Activated effector memory CD4-positive, alpha-beta T cell treated with Interleukin-2 at 50 U/mL for 16 hours (primary cell): ENCODE measurements at places on chromosomes 6 and 20.

DNA sequence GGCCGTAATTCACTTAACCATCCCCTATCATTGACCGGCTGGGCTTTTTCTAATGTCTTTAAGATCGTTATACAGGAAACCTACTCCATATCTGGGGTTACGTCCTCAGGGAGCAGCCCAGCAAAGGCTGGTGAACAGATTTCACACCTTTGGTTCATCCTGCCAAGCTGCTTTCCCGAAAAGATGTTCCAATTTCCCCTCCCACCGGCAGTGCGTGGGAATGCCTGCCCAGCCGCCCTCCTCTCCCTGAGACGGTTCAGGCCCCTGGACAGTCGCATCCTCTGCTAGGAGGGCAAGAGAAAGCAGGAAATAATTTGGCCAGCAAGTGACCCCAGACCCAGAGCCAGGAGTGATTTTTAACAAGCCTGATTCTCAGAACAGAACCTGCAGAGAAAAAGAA, 16.3 kb downstream of the SIRPA start:
- DNase-seq, result no peak

DNA sequence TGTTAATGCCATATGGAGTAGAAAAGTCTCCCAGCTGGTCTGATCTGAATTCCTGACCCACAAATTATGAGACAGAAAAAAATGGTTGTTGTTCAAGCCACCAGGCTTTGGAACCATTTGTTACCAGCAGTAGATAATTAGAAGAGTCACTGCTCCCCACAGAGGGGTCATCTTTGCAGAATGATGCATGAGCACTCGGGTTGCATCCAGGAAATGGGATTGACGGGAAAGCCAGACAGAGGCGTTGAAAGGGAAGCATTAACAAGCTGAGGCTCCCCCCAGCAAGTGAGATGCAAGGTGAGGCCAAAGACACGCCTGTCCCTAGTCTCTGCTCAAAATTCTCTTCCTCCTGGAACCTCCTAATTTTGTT, 182.5 kb downstream of the SYNDIG1 start:
- no peak for DNase-seq

GRCh38 chr20:44284032-44284431, 27.0 kb downstream of the FITM2 start:
- DNase-seq, result no peak

- no peak for DNase-seq
Measured at GRCh38 chr20:1861347-1861976, 33.7 kb upstream of the SIRPA start.

DNA sequence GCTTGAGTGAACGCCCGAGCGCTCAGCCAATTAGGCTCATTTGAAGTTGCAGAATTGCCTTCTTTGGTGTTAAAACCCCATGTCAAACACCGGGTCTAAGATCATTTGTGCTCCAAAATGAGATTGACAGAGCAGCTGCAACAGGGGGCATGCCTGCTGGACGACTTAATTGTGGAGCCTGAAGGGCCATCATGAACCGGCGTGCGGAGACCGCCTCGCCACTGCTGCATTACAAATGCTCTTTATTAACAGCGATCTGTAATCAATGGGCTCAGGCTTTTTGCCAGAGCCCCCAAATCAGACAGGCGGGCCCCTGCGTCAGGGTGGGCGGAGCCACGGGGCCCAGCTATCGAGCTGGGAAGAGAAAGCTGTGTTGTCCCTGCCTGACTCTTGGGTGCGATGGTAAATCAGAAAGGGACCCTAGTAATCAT, 183.2 kb downstream of the SIM1 start:
- DNase-seq, result no peak

- no peak for DNase-seq
Measured at GRCh38 chr6:7389162-7389450, 436 bp downstream of the CAGE1 start.

- no peak for DNase-seq
Measured at GRCh38 chr6:47134476-47135189, 92.5 kb upstream of the ADGRF1 start.

- DNase-seq, result peak; percentile 73
Measured at GRCh38 chr6:139124887-139125672, 9.8 kb upstream of the HECA start.

- no peak for DNase-seq
Measured at GRCh38 chr20:1392443-1392692, 486 bp downstream of the FKBP1A start.

DNA sequence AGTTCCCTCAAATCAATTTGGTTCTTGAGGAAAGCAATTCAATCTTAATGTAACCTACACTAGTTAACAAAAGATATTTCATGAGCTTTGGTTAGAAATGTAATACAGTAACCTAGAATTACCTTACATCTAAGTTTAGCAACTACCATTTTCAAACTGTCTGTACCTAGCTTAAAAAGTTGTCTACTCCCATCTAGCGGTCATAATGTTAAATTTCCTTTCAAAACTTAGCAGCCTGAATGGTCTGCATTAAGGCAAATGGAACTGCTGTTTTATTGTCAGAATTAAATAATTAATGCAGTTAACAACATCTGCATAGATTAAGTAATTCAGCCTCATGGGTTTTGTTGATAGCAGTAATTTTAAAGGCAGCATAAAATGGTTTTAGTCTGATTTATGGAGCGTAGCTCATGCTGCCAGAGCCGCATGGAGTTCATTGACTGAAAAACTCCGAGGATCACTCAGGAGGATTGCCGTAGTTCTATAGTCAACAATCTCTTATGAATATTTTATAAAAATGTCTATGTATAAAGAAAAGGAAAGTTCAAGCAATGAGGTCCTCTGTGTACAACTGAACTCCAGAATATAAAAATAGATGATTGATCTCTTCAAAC, 485.4 kb upstream of the MANEA start:
- no peak for DNase-seq

- DNase-seq, result no peak
Measured at GRCh38 chr20:24970030-24970553, 21.0 kb downstream of the CST7 start.

DNA sequence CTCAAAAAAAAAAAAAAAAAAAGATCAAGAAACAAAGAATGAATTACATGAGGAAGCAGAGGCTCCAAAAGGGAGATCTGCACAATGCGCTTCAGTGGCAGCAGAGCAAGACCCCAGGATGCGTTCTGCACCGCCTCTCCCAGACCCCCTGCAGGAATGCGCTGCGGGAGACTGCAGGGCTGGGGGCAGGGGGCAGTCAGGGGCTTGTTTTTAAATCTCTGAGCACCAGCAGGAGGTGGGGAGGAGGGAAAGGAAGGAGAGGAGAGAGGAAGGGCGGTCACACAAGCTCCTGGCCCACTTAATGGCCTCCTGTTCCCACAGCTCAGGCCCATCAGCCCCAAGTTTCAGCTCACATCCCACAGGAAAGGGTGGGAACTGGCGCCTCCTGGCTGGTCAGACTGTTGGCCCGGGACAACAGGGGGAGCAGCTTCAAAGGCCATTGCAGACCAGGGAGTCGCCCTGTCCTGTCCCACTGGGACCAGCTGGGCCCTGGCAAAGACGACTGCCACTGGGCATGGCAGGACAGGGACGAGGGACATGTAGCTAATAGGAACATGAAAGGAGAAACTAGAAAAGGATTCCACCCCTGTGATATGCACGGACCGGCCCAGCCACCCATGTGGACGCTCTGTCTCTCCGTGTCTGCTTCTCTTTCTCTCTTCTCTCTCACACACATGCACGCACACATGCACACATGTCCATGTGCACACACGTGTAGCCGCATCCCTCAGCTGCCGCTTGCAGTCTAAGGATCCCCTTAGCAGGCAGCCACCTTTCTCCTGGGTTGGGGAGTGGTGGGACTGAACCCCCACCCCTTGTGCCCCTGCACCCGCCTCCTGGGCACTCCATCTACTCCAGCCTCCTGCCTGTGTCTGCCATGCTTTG, 34.7 kb downstream of the TFEB start:
- no peak for DNase-seq

- DNase-seq, result no peak
Measured at GRCh38 chr6:169843991-169844390, 92.6 kb downstream of the ERMARD start.

GRCh38 chr6:152531659-152532058, 105.5 kb downstream of the SYNE1 start:
- DNase-seq, result no peak

DNA sequence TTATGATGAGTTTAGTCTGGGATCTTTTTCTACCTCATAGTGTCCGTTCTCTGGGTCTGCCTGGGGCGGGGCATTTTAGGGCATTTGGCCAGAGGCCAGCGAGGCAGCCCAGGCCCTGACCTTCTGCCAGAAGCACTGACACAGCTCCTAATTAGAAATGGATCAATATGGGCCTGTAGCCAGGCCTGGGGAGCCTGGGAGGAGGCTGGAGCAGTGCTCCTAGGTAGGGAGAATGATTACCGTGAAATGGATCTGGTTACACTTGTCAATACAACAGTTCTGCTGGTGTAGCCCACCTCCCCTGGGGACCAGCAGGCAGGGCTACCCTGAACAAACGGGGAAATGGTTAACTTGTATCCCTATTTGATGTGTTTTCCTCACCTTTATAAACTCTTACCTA, 23.0 kb downstream of the RALY start:
- no peak for DNase-seq

DNA sequence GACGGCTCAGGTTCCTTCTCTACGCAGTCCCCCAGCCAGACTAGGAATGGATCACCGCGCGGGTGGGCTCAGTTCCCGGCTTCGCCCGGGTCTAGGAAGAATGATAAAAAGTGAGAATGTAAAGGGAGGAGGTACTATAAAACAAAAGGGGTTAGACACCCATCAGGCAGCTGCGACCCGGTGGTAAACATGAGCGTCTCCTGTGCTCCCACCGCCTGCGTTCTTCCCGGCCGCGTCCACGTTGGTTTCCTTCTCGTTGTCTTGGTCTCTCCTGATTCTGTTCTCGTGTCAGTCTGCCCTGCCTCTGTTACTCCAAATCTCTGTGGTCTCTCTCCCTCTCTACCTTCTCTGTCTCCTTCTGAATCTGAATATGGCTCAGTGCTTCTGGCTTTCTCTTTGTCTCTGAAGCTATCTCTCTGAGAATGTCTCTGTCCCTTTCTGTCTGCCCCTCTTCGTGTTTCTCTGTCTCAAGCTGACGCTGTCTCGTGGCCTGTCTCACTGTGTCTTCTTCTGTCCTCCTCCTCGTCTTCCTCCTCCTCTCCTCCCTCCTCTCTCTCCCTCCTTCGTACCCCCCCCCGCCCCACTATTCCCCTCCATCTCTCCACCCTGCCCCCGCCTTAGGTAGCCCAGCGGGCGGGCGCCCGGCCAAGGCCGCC, 41.6 kb upstream of the FOXP4 start:
- no peak for DNase-seq

DNA sequence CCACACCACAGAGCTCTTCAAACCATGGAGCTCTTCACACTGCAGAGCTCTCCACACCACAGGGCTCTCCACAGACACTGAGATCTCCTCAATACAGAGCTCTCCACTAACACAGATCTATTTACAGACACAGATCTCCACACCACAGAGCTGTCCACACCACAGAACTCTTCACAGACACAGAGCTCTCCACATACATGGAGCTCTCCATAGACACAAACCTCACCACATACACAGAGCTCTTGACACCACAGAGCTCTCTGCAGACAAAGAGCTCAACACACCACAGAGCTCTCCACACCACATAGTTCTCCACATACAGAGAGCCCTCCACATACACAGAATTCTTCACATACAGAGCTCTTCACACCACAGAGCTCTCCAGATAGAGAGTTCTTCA, 53.0 kb downstream of the ERMARD start:
- no peak for DNase-seq

DNA sequence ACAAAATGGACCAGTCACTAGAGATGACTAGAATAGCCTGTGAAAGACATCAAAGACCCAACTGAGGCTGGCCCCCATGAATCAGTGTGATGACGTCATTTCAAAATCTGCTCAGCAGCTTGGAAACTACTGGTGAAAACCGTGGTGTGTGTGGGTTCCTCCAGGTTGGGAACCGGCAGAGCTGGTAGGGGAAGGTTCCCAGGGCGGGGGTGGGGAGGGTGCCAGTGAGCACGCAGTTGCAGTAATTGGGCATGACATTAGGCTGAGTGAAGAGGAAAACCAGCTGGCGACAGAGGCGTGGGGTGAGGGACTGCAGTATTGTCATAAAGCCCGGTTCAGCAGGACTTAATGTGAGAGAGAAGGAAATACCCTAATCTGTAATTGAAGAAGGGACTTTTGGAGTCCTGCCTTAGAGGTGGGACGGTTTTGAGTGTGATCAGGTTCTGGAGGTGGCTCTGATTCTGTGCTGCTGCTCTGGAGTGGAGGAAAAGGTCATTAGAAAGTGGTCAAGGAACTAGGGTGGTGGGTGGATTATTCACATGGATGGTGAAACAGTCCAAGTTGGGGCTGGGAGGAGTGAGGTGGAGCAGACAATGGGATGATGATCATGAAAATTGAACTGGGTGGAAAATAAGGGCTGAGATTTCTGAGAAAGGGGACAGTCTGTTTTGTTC, 52.0 kb upstream of the MTHFD1L start:
- DNase-seq, result no peak

DNA sequence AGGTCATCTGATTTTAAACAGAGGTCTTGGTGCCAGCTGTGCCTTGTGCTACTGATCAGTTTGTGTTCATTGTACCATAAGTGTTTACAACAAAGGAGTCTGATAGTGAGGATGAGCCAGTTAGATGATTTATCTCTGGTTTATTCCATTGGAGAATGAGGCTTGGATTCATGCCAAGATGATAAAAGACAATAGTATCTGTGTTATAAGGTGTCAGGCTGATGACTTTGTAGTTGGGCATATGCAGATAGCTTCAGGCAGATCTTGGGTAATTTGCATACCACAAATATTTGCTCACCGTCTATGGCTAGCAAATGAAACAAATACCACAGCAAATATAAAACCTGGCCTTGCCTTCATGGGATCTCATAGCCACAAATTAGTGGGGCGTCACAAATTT, 43.3 kb upstream of the PHACTR2 start:
- DNase-seq, result no peak
